NCI-H2029 treated with DMSO at 0.1 percent for 48 hours (cell line): ENCODE measurements at places on chromosomes 16 and 17.
A peak's percentile ranks its signal among the peaks of the same experiment; 100 is the strongest.

- no peak for DNase-seq
Observed at GRCh38 chr16:65042438-65043365, 79.2 kb downstream of the CDH11 start.

- no peak for DNase-seq
Observed at GRCh38 chr17:51997723-51998122, 160.8 kb downstream of the CA10 start.

DNA sequence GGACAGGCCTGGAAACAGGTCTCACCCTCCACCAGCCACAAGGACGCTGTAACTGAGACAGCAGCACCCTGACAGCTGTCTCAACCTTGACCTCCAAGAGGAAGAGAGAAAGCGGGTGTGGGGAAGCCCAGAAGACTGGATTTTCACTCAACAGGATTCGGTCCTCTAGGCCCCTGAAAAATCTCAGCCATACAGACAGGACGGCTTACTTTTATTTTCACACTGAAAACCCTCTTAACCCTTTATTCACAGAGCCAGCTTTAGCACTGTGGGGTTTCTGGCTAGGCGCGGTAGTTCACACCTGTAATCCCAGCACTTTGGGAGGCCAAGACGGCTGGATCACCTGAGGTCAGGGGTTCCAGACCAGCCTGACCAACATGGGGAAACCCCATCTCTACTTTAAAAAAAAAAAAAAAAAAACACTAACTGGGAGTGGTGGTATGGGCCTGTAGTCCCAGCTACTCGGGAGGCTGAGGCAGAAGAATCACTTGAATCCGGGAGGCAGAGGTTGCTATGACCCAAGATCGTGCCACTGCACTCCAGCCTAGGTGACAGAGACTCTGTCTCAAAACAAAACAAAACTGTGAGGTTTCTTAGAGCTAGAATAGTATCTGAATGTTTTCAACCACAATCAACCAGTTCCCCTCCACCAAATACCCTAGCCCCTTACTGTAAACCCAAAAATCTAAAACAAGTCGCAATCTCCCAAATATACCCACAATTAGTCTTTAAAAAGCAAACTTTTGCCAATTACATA is 5.3 kb downstream of the ANKRD11 start:
- DNase-seq = no peak

GRCh38 chr16:305916-306626 is 23.1 kb downstream of the PDIA2 start:
- DNase-seq = no peak

- DNase-seq = no peak
Observed at GRCh38 chr16:82265809-82266208, 95.8 kb upstream of the MPHOSPH6 start.

- peak; percentile 9 for DNase-seq
Observed at GRCh38 chr17:46950997-46951621, 27.9 kb downstream of the RPRML start.

GRCh38 chr17:75645501-75645888 is 12.3 kb downstream of the SMIM5 start:
- DNase-seq = no peak

DNA sequence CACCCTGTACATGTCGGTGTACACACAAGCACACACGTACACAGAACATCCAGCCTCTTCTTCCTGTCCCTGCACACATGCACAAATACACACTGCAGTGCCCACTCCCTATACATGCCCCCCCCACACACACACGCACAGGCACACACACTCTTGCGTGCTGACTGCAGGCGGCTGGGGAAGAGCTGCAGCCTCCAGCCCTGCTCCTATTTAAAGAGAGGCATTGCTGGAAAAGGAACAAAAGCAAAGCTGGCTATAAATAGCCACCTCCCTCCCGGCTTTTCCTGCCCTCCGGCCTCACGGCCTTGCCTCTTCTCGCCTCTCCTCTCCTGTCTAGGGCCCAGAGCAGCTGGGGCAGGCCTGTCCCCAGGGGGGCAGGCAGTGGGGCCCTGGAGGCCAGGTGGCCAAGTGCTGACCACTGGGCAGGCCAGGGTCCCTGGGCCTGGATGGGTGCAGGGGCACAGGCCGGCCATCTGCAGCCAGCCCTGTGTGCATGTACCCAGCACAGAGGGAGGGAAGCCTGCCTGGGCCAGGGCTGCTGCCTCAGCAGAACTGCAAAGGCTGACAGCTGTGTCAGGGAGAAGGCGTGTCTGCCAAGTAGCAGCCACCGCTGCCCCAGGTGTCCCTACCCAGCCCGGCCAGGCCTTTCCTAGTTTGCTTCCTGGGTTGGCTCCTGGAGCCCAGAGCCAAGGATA is 25.4 kb downstream of the RTN4RL1 start:
- DNase-seq = no peak

GRCh38 chr16:56360117-56361008 is 65.0 kb downstream of the AMFR start:
- no peak for DNase-seq

- no peak for DNase-seq
Observed at GRCh38 chr16:62940569-62940968, 904.3 kb upstream of the CDH8 start.

DNA sequence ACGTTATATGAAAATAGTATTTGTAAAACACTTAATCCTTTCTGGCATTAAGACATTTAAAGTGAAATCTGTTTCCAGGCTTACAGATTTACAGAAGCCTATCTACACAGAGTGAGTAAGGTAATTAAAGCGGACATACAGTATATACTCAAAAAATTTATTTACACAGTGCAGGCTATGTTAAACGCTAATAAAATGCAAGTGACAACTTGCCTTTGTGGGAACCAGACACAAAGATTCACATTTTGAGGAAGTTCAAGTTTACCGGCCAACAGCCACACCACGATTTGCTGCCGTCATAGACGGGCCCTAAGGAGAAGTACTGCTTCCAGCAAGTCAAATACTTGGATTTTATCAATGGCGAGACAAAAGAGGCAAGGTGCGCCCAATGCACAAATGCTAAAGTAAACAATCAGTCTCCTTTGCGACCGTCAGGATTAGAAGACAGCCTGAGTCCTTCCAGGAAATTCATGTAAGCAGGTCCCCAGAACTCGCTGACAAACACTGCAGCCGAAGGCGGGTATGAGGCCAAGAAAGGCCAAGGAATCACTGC is 801 bp downstream of the VPS35 start:
- no peak for DNase-seq

DNA sequence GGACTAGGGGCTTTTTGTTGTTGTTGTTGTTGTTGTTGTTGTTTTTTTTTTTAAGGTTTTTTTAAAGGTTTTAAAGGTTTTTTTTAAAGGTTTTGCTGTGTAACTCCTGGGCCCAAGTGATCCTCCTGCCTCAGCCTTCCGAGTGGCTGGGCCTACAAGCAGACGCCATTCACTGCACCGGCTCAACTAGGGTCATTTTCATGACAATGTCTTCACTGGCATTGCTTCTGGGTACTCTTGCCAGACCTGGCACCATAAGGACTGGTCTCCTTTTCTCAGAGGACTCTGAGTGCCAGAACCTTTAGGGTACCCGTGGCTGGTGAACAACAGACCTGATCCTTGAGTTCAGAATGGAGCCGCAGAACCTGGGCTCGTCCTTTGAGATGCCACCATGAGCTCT is 20.4 kb downstream of the POLR3E start:
- DNase-seq = no peak

- no peak for DNase-seq
Observed at GRCh38 chr16:75341564-75342307, 90.3 kb upstream of the BCAR1 start.

DNA sequence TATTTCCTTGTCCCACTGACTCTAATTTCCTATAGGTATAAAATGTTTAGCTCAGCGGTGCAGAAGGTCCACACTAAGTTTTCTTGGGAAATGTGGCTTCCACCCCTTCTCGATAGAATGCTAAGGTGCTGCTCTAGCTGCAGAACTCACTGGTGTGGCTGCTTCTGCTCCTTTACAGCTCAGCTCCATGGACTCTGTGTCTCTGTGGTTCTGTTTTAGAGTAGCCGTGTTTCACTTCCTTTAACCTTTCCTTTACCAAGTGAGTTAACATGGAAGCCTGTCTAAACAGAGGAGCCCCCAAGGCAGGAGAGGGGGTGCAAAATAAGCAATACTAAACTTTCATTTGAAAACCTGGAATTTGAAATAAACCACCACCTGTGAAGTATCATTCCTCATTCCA is 65.3 kb downstream of the SPECC1 start:
- DNase-seq = no peak

DNA sequence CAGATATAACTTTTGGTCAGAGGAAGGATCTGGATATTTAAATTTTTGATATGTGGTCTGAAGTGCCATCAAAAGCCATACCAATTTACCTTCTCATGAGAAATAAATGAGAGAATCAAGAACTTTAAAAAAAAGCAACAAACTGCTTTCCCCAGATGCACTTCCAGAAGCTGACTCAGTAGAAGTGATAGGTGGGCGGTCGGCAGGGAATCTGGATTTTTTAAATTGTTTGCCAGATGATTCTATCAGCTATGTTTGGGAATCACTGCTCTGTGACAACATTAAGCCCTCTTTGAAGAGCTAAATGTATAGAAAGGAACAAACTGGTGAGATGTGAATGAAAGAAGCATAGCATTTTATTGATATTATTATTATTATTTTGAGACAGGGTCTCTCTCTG is 19.2 kb downstream of the CDH3 start:
- DNase-seq = no peak

- no peak for DNase-seq
Observed at GRCh38 chr17:51362811-51363585, 102.7 kb downstream of the UTP18 start.

DNA sequence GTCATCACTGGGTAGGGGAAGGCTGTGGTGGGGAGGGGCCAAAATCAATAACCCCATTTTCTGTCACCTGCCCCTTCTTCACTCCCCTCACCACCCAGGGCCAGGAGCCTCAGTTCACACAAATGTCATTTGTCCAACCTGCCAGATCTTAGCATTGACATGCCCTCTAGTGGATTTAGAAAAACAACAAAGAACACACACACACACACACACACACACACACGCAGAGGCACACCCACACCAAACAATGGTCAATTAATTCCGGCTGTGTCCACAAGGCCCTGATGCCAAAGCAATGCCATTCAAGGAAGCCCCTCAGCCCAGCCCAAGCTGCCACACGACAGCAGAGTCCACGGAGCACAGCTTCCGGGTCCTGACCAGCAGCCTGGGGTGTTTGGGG is 68.4 kb downstream of the NOG start:
- DNase-seq = no peak

DNA sequence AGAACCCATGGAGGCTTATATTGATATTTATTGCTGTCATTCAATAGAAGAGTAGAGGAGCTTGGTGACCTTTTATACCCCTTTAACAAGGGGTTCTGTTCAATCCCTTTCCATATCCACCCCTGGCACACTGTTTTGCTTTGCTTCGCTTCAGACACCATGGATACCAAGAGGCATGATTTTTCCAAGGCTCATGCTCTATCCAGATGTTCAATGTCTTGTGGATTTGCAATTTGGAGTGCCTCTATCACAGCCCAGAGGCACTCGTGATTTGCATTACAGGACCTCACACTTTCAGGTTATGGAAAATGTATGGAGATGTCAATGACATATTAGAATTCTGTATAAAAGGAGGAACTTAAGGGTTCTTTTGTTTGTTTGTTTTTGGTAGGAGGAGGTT is 21.5 kb downstream of the CFAP20 start:
- DNase-seq = no peak

DNA sequence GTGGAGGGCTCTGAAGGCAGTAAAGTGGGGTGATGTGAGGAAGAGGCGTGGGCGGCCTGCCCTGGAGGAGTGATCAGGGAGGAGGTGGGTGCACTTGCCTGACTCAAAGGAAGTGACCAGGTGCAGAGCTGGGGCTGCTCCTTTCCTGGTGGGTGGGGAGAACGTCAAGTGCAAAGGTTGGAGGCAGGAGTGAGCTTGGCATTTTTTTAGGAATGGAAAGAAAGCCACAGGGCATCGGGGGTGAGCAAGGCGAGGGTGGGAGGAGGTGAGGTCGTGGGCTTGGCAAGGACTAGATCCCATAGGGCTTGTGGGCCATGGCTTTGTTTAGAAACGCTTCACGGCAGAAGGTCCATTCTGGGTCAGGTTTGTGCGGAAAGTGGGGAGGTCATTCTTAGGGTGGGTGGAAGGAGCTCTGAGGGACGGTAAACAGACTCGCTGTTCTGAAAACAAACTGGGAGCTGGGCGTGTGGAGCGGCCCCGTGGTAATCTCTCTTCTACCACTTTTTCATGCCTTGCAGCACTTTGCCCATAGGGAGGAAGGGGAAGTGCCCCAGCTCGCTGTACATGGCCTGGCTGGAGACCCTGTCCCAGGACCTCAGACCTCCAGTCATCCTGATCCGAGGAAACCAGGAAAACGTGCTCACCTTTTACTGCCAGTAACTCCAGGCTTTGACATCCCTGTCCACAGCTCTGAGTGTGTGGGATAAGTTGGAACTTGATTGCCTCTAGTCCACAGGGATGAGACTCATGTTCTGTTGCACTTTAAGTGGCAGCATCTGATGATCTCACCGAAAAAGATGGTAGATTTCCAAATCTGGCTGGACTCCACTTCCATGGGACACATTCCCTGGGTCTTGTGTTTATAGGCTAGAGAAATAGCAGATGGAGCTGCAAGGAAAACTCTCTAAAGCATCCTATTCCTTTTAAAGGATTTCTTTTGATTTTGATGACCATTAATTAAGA is 18.9 kb upstream of the HERPUD1 start:
- DNase-seq = no peak

GRCh38 chr17:68507576-68507975 is 4.7 kb upstream of the PRKAR1A start:
- DNase-seq = no peak

- DNase-seq = no peak
Observed at GRCh38 chr16:87207509-87207908, 109.7 kb downstream of the C16orf95 start.

DNA sequence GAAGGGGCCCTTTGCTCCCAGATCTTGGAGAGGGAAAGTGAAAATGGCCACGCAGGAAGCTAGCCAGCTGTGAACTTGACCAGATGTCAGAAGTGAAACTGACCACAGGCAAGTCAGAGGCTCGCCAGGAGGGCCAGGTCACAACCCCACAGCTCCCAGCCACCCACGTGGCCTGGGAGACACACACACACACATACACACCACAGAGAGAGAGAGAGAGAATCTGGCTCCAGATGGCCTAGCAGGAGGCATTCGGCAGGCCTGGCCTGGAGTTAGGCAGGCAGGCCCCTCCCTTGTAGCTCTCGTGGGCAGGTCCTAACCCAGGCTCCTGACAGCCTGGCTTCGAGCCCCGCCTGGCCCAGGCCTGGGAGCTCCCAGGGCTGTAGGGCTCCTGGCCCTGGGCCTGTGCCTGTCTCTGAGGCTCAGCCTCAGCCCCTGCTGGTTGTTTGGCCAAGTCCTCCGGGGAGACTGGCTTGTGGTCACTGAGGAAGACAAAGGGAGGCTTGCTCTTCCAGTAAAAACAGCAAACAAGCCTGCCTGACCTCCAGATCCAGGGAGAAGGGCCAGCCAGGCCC is 20.2 kb downstream of the NGFR start:
- DNase-seq = no peak

DNA sequence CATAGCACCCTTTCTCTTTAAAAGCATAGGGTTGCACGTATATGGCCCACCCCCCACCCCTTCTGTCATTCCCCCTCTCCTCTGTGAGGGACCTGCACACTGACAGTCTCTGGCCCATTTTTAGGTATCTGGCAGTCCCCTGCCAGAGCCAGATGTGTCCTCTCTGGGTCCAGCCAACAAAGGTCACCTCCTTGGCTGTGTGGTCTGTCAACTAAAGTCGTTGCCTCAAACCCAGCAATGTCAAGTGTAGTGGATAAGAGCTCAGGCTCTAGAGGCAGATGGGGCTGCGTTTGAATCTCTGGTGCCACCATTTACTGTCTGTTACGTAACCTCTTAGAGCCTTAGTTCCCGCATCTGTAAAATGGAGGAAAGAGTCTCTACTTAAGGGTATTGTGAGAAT is 211.5 kb downstream of the MSI2 start:
- no peak for DNase-seq

GRCh38 chr17:49401971-49402611 is 12.6 kb downstream of the PHB1 start:
- no peak for DNase-seq
